Karpas-422 (cell line): ENCODE measurements at places on chromosomes 3 and 15. TPM values are rescaled to one million over a fixed set of nuclear protein-coding genes. Genes with fewer than 3 reads are reported as not detected.

Gene CADPS
- total RNA-seq = 0.76 and 1.9 TPM in 2 replicates

Gene ASB14
- total RNA-seq = 0.04 TPM in 1 of 2 replicates, not detected in the other

Gene RETNLB
- total RNA-seq = not detected in 2 replicates

Gene ZNF592
- total RNA-seq = 15.5 and 18.0 TPM in 2 replicates

Gene TMCO5A
- total RNA-seq = not detected in 2 replicates

Gene ECE2
- 0.15 TPM in 1 of 2 replicates, not detected in the other for total RNA-seq

Gene PDCD10
- 65.5 and 75.0 TPM in 2 replicates for total RNA-seq

Gene CSPG4
- total RNA-seq = 0.11 TPM in 1 of 2 replicates, not detected in the other

Gene PLAAT1
- total RNA-seq = not detected in 2 replicates

Gene FHIT
- not detected in 2 replicates for total RNA-seq

DNA sequence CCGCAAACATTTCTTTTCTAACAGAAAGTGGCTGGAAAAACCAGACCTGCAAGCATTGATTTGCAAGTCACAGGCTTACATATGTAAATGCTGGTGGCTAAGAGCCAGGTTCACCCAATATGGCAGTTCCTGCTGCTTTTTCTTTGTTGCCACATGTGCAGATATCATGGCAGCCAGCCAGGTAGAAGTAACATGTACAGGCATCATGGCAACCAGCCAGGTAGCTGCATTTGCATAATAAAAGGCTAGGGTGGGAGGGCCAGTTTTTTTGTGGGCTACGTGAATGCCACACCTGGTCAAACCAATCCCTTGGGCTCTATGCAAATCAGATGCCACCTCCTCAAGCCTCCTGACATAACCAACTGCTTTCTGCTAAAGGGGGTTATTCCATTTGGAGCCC is 2.8 kb upstream of the SMCO1 start:
- DNase-seq = peak; percentile 97

DNA sequence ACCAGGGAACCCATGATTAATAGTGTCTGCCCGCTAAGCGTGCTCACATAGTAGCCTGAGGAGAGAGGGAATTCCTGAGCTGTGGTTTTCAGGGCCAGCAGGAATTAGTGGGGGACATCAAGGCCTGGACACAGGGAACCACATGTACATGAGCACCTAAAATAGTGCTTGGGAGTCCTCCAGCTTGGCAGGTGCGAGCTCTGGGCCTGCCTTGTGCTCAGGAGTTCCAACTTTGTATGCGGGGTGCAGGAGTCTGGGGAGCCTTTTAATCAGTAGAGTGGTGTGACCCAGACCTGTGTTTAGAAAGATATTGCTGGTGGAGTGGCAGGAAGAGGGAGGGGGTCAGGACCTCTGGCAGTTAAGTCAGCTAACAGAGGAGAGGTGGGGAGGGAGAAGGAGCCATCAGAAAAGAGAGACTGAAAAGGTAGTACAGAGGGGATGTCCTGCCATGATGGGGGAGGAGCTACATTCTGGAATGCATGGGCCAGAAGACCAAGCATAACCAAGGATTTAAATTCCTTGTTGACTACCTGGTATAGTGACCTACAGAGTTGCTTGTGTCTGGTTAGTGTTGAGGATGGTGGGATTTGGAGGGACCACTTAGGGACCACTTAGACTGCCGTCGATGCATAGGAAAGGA is 1.9 kb downstream of the DAG1 start:
- DNase-seq = no peak

DNA sequence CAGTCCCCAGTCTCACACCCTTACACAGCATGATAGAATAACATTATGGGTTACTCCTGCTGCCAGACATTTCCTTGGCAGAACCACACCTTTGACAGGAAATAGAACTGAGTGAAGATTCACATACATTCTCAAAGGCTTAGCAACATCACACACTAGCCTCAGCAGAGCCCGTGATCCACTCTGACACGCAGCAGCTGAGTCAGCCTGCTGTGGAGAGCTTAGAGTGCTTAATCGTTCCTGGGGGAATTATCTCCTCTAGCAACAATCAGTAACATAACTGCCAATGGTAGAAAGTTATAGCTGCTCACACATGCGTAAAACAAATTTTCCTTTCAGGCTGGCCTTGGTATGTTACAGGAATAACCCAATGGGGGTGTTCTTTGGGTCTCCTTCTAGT is 382.1 kb downstream of the GAP43 start:
- DNase-seq = no peak

DNA sequence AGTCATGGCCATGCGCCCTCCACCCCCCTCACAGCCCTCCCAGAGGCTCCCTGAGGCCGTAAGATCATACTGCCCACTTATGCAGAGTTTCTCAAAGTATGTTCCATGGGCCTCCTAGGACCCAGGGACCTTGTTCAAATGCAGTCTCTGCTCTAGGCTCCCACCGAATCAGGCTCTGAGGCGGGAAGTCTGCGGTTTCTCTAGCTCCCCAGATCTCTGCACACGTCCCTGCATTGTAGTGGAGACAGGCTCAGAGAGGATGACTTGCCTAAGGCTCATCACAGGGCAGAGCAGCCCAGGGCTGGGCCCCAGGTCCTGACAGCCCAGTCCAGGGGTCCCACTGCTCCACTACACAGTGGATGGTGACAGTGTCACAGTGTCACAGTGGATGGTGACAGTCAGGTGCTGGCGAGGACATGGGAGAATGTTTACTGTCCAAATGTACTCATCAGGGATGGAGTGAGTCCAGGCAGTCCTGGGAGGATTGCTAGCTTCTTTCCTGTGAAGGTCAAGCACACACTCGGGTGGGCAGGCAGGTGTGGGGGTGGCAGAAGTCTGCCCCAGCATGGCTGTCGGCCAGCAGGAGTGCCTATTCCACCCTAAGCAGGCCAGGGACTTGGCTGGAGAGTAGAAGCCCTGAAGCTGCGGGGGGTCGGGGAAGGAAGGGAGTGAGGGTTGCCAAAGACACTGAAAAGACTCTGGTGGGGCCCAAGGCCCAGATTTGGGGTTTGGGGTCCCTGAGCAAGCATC is 12.4 kb downstream of the ANKRD63 start:
- no peak for DNase-seq

GRCh38 chr3:5188419-5189221 is 1.1 kb downstream of the EDEM1 start:
- peak; percentile 87 for DNase-seq

DNA sequence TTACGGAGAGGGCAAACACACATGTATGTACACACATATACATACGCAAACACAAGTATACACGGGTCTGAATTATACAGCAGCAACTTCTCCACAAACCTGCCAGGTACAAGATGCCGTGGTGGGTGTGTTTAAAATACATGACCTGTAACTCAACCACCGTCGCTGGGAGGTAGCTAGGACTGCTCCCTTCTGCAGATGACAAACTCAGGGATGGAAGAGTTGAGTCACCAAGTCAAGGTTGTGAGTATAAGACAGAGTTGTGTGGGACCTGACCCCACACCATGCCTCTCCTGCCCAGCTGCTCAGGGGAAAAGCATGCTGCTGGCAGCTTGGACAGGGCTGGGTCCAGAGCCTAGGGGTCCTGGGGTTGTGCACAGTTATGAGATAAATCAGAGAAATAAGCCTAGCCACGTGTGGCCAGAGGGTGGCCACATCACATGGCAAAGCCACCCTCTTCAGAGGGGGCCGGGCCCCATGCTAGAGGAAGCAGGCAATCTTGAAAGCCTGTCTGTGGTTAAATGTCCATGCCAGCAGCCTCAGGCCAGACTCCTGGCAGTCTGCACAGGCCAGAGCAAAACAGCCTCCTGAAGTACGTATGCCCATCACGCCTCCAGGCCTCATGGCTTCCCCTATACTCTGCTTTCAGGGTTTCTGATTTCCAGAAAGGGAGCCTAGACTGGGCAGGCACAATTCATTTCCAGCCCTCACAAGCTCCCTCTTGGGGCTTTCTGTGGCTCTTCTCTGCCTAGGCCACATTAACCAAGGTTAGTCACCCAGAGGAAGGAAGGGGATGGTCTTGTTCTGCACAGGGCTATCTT is 107.7 kb upstream of the RPL32 start:
- DNase-seq = no peak

- DNase-seq = no peak
Observed at GRCh38 chr3:100968932-100969906, 24.0 kb downstream of the ABI3BP start.

GRCh38 chr3:165753560-165753959 is 83.7 kb downstream of the BCHE start:
- no peak for DNase-seq

- DNase-seq = no peak
Observed at GRCh38 chr3:58386626-58387365, 46.8 kb downstream of the PDHB start.

GRCh38 chr3:56154297-56154696 is 314.0 kb downstream of the ERC2 start:
- DNase-seq = no peak

DNA sequence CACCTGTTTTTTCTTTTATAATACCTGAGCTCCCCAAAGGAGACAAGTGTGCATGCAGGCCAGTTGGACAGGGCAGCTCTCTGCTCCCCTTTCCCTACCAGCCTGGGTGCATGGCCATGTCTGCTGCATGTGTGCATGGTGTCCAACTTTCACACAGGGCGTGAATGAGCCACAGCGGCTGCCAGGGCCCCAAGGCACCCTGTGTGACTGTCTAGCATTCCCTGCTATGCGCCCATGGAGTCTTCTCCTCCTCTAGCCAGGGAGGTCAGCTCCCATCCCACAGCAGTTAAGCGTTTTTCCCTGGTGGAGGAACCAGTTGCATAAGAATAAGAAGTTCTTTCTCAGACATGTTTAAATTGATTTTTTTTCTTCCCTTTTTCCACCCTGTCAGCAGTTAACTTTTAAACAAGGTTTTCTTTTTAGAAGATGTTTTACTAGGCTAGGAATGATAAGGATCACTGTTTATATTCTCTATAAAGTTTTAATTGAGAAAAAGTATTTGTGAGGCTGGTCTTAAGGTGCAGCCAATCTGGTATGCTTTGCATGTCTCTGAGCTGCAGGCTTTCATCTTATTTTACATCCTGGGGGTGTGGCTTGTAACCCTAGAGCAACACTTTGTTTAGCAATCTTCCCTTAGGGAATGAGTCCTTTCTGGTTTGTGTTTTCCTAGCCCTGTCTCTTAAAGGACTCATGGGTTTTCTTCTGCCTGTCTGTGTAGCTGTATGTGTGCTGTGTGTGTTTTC is 20.5 kb upstream of the OR5H1 start:
- no peak for DNase-seq

DNA sequence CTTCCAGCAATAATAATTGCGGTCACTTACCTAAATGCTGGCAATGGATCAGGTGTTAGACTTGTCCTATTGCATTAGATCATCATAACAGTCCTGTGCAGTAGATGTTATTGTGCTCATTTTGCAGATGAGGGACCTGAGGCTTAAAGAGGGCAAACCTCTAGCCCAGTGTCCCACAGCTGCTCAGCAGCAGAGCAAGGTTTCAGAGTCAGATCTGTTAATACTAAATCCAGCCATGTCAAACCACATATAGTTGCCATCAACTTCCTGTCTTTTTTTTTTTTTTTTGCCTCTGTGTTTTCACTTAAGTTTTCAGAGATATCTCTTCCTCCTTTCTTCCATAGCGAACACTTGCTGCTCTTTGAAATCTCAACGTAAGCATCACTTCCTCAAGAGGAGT is 12.1 kb downstream of the FEZF2 start:
- no peak for DNase-seq

- DNase-seq = no peak
Observed at GRCh38 chr3:120435621-120436020, 15.2 kb downstream of the FSTL1 start.

DNA sequence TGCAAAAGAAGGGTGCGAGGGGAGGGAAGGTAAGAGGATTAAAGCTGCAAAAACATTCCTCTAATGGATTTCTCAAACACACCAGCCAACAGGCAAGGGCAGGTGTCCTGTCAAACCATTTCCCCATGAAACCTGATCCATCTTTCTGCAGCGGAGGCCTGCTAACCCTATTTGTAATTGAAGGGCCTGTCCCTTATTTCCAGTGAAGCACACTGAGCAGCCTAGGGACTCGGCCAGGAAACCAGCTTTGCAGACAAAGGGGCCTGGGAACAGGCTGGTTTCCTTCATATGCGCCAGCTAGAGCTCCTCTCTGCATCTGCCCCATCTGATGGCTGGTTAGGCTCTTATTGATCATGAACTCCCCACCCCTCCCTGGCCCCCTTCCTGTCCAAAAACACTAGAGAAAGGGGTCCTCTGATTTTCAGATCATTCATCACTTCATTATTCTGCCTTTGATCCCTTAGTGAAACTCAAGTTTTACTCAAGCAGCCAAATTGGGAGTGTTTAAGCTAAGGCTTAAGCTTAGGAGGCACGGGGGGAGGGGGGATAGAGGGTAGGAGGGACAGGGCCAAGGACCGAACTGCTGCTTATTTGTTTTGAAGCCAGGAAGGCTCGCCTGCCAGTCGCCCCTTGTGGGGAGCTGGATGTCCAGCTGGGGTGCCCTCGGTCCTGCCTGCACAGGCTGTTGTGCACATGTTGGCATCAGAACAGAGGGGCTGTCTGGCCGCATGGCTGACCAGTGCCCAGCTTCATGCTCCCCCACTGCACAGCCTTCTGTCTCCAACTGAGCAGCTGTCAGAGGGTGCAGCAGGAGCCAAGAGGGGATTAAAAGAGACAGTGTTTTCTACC is 53.1 kb downstream of the BOC start:
- DNase-seq = no peak

DNA sequence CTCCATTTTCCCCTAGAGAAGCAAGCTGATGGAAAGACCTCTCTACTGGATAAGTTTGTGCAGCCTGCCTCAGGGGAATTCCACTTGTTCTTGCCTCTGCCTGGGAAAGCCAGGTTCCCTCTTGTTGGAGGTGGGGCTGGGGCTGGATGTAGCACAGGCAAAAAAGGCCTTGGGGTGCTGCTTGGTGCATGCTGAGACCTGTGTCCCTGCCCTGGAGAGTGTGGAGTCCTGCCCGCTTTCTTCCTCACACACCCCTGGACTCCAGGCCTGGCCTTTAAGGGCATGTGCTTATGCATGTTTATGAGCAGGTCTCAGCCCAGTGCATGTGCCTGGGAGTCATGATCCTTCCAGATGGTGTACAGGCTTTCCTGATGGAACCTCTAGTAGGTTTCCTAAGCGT is 23.5 kb upstream of the JMJD7 start:
- DNase-seq = no peak

DNA sequence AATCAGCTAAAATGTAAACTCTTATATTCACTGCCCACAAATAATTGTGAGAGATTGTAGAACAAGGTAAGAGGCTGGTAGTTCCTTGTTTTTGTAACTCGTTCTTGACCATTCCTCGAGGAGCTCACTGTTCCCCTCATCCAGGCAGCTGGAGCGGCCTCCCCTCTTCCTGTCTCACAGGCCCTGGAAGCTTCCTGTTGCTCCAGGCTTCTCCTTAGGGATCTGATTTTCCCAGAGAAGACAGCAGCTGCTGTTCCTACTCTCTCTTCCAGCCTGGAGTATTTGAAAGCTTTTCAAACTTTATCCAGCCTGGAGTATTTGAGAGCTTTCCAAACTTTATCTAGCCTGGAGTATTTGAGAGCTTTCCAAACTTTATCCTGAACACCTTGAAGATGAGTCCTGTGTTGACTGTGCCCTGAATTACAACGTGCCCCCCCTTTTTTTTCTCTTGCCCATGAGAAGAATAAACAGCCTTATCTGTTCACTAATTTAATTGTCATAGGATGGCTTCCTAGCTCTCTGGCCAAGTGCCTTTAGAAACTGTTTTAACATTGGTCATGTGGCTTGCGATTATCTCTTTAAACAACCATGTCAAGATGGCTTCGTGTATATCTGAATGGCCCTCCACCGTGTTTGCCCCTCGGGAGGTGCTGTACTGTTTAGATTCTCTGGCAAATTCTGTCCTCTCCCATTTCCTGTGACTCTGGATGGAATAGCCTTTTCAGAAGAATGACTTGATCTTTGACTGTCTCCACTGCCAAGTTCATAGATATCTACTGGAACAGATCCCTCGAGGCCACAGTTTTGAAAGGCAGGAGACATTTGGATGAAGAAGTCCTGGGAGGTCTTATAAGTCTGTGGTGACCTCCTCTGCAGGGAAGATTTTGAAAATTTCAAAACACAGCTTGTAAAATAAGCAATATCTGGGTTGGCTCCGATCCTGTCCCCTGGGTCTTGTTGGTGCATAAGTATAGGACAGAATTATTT is 4.8 kb downstream of the ADAMTSL3 start:
- DNase-seq = no peak
